ENCODE measurements at places on chromosomes 16 and 17.

- no peak for DNase-seq
Observed at GRCh38 chr17:49565948-49566491, 9.7 kb upstream of the NXPH3 start.

DNA sequence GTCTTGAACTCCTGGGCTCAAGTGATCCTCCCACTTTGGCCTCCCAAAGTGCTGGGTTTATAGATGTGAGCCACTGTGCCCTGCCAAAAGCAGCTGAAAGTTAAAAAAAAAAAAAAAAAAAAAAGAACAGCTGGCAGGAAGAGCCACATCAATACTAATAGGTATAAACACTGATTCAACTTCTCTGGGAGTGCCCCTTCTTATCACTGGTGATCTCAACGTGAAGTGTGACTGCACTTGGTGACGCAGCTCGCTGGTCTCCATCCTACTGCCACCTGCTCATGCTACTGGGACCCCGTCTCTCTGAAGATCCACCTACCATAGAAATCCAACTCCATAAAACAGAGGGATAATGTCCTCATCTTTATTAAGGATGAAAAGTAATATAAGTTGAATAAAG, 40.8 kb downstream of the RNF157 start:
- no peak for DNase-seq

DNA sequence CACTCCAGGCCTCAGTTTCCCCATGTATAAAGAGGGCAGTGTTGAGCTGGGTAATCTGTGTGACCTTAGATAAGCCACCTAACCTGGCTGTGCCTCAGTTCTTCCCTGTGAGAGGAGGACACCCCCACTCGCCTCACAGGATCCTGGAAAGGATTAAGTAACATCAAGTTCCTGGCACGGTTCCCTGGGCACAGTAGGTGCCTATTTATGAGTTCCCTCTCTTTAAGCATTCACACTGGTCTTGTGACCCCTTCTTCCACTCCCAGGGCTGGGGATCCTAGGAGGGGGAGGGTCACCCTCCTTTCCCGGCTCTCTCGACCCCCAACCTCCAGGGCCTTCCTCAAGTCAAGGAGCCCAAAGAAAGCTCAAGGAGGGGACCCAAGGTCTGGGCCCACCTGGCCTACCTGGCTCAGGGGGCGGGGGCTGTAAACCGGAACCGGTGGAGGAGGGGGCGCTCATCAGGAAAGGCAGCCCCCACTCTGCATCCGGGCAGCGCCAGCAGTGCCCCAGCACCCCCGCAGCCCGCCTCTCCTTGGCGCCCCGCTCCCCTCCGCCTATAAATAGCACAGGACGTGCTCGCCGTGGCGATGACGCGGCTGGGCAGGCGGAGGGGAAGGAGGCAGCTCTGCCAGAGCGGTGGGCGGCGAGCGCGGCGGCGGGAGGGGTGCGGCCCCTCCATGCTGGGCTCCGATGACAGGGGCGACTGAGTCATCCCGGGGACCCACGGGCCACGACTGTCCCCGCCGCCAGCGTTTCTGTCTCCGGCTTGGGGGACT, 9.4 kb downstream of the RPL19 start:
- peak; percentile 57 for DNase-seq

DNA sequence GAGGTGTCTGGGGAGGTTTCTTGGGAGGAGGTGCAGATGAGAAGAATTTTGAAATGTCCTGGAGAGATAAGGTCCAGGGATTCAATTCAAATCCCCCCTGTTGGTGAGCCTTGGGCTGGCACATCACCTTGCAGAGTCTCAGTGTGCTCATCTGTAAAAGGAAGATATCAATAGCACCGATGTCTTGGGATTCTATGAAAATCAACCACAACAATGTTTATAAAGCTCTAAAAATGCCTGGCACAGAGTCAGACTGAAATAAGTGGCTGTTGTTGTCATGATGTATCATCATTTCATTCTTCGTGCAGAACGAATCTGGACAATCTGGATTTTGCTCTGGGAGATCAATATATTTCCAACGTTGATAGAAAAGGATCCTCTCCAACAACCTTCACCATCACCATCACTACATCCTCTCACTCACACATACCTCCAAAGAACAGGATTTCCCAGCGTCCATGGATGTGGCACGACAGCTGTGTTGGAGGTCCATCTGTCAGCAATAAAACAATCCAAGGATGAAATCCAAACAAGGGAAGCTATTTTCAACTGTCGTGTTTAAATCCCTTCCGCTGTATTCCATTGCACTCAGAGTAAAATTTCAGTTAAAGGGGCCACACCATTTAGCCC, 393.7 kb upstream of the DYNLRB2 start:
- DNase-seq, result no peak

- DNase-seq, result no peak
Observed at GRCh38 chr16:67409631-67410030, 6.6 kb downstream of the ZDHHC1 start.

Data from neural progenitor cell (in vitro differentiated cells).